ENCODE measurements at places on chromosomes 6 and 20.

GRCh38 chr6:75747152-75747992, 1.7 kb upstream of the MYO6 start:
- H3K4me1 ChIP-seq, result peaks cover 2% of the 10 kb centered on the region
- H3K27me3 ChIP-seq, result no peaks in the 10 kb centered on the region
- no peak overlapping the region for H3K4me3 ChIP-seq
- no peak overlapping the region for H3K27ac ChIP-seq
- H3K36me3 ChIP-seq, result no peaks in the 10 kb centered on the region

- no peak for DNase-seq
- H3K4me3 ChIP-seq, result no peak overlapping the region
- H3K4me1 ChIP-seq, result no peaks in the 10 kb centered on the region
- H3K27me3 ChIP-seq, result no peaks in the 10 kb centered on the region
- H3K27ac ChIP-seq, result no peak overlapping the region
Observed at GRCh38 chr6:109795994-109796555, 105.0 kb downstream of the FIG4 start.

- no peak overlapping the region for H3K4me3 ChIP-seq
- no peaks in the 10 kb centered on the region for H3K36me3 ChIP-seq
- H3K4me1 ChIP-seq, result no peaks in the 10 kb centered on the region
- no peaks in the 10 kb centered on the region for H3K27me3 ChIP-seq
- no peak for DNase-seq
- no peak overlapping the region for H3K27ac ChIP-seq
Observed at GRCh38 chr6:63437058-63437457, 117.3 kb upstream of the LGSN start.

GRCh38 chr6:12476484-12476883, 186.3 kb downstream of the EDN1 start:
- H3K36me3 ChIP-seq, result no peaks in the 10 kb centered on the region
- no peak for DNase-seq
- H3K4me3 ChIP-seq, result no peak overlapping the region
- peaks cover 2% of the 10 kb centered on the region for H3K4me1 ChIP-seq

DNA sequence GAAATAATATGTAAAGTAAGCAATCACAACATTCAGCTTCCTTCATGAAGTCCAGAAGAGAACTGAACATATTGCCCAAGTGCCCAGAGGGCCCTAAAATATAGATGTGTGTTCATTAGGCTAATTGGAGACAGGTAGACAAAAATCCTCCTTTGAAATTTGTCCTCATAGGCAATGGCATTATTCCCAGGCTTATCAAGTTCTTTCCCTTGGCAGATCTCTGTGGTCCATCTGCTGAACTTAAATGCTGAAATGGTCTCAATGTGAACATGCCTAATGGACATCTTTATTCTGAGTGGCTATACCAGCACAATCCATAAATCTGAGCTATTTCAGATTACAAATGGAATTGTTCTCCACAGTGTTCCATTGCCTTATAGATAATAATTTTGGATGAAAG, 79.0 kb upstream of the BMP5 start:
- no peak for DNase-seq
- no peak overlapping the region for H3K4me3 ChIP-seq
- no peak overlapping the region for H3K27ac ChIP-seq

DNA sequence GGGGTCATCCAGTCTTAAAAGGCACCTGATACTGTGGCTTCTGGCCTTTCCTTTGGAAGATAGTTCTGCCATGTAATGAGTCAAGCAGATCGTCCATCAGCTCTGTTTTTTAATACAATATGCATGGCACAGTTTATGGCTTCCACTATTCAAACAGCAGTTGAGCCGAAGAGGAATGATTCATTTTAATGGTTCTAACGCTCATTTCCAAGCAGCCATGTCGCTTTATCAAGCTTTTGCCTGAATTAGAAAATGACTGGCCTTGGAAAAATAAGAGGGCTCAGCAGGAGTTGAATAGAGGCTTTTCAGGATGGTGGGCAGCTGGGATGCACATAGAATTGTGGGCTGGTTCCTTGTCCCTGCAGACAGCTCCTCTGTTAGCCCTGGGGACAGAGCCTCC, 138.1 kb downstream of the SOBP start:
- DNase-seq, result no peak
- no peak overlapping the region for H3K4me3 ChIP-seq
- no peaks in the 10 kb centered on the region for H3K36me3 ChIP-seq
- no peaks in the 10 kb centered on the region for H3K27me3 ChIP-seq
- H3K27ac ChIP-seq, result no peak overlapping the region

DNA sequence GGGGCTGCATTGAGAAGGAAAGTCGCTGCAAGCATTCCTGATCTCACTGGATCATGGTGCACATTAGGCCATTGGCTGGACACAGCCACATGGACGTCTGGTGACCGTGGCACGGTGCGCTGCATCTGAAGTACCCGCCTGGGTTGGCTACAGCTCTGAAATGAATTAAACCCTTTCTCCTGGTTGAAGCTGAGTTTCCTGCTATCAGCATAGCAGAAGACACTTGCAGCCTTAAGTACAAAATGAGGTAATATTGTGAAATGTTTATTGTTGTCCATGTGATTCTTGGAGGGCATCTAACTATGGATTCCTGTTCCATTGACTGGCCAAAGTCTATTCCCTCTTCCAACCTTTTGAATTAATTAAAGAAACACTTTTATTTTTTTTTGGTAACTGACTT, 89.8 kb upstream of the ADTRP start:
- peaks cover 34% of the 10 kb centered on the region for H3K4me1 ChIP-seq
- H3K27me3 ChIP-seq, result no peaks in the 10 kb centered on the region
- no peak for DNase-seq
- no peaks in the 10 kb centered on the region for H3K36me3 ChIP-seq

GRCh38 chr6:87237804-87238203, 82.4 kb downstream of the ZNF292 start:
- H3K27ac ChIP-seq, result no peak overlapping the region
- DNase-seq, result no peak
- no peaks in the 10 kb centered on the region for H3K4me1 ChIP-seq
- no peaks in the 10 kb centered on the region for H3K27me3 ChIP-seq

- no peaks in the 10 kb centered on the region for H3K4me1 ChIP-seq
- peaks cover 20% of the 10 kb centered on the region for H3K36me3 ChIP-seq
- no peak for DNase-seq
- H3K27me3 ChIP-seq, result no peaks in the 10 kb centered on the region
- H3K27ac ChIP-seq, result no peak overlapping the region
- no peak overlapping the region for H3K4me3 ChIP-seq
Observed at GRCh38 chr6:12111363-12111670, 99.2 kb downstream of the HIVEP1 start.

DNA sequence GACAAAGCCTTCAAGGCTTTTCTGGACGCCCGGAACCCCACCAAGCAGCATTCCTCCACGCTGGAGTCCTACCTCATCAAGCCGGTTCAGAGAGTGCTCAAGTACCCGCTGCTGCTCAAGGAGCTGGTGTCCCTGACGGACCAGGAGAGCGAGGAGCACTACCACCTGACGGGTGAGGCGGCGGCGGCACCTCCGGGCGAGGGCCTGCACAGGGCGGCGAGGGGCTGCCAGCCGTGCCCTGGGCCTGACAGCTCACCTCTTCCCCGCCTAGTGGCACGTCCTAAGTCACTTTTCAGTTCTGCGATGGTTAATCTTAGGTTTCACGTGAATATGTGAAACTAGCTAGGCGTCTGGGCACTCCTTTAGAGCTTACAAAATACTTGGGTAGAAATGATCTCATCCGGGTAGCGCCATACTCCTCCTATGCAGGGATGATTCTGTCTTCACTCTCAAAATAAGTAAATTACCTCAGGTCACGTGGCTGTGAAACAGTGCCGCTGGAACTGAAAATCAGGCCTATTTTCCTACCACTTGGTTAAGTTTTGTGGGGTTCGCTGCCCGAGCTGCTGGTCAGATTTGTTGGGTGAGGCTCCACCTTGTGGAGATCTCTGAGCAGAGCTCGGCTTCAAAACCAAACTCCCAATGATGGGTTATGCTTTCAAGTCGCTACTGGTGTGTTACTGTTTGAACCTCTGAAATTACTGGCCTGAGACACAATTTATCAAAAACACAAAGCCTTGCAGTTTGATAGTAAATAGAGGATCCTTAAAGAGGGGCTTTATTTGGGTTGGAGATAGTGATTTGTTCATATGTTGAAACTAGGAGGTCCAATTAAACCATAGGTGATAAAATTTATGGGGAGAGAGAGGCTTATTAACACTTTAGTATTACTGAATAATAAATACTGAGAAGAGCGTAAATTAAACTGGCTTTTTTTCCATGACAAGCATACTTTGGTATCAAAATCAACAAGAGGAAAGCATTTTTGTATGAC, 15.5 kb upstream of the CLDN20 start:
- no peaks in the 10 kb centered on the region for H3K4me1 ChIP-seq
- H3K4me3 ChIP-seq, result no peak overlapping the region
- no peaks in the 10 kb centered on the region for H3K36me3 ChIP-seq
- H3K27me3 ChIP-seq, result no peaks in the 10 kb centered on the region
- H3K27ac ChIP-seq, result no peak overlapping the region
- no peak for DNase-seq

DNA sequence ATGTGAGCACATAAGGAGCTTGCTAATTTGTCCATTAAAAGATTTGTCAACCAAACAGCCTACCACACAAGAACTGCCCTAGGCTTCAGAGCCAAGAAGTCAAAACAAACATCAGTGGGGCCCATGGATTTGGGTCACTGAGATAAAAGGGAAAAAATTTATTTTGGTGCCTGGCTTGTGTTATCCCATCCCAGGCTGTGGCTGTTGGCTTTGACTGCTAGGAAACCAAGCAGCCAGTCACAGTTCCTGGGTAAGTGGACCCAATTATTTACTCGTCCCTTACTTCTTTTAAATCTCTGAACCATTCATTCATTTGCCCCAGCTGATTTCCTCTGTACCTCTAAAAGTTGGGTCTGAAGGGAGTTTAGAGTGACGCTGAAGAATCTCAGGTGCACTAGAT, 41.3 kb downstream of the EDN1 start:
- no peaks in the 10 kb centered on the region for H3K27me3 ChIP-seq
- no peak overlapping the region for H3K4me3 ChIP-seq
- peaks cover 22% of the 10 kb centered on the region for H3K4me1 ChIP-seq
- no peaks in the 10 kb centered on the region for H3K36me3 ChIP-seq
- DNase-seq, result no peak

DNA sequence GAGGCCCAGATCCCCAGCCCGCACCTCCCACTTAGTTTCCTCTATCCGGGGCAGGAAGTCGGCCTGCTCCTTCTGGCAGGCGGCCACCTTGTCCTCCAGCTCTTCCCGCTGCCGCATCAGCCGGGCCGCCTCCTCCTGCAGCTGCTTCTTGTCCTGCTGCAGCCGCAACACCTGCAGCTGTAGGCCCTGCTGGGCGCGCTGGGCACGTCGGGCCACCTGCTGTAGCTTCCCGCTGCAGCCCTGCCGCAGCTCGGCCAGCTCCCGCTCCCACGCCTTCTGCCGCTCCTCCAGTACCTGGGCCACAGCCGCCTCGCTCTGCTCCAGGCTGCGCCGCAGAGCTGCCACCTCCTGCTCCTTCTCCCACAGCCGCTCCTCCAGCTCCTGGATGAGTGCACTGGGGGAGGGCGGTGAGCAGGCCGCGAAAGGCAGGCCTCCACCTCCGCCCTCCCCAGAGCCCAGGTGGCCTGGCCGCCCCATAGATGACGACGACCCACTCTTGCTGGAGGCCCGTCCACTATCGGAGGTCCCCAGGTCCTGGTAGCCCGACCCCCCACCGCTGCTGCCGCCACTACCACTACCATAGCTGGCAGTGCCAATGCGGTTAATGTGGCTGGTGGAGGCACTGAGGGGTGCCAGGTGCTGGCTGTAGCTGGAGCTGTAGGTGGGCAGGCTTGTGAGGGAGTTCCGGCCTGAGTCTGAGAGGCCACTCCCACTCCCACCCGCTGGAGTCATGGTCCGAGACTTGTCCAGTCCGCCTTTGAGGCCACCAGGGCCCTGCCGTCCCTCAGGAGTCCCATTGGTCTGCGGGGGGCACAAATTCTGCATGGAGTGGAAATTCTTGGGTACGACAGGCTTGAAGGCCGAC, 6.0 kb upstream of the FASTKD5 start:
- no peak overlapping the region for H3K27ac ChIP-seq
- H3K4me1 ChIP-seq, result no peaks in the 10 kb centered on the region
- H3K36me3 ChIP-seq, result no peaks in the 10 kb centered on the region
- H3K27me3 ChIP-seq, result no peaks in the 10 kb centered on the region

DNA sequence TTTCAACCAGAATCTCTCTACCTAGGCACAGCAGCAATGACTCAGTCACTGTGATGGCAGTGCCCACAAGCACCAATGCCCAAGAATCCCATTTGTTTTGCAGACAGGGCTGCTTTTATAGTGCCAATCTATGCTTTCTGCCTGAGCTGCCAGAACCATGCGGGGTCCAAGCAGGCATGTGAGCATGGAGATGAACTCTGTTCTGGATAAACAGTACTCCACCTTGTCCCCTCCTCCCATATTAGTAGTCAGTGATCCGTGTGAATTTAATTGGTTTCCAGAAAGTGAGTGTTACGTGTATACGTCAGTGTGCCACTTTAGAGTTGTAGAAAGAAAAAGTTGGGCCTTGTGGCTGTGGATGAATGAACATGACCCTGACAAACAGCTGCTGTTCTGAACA, 79.4 kb downstream of the SASH1 start:
- H3K27ac ChIP-seq, result no peak overlapping the region
- H3K4me3 ChIP-seq, result no peak overlapping the region
- H3K27me3 ChIP-seq, result no peaks in the 10 kb centered on the region
- H3K4me1 ChIP-seq, result no peaks in the 10 kb centered on the region
- no peaks in the 10 kb centered on the region for H3K36me3 ChIP-seq

DNA sequence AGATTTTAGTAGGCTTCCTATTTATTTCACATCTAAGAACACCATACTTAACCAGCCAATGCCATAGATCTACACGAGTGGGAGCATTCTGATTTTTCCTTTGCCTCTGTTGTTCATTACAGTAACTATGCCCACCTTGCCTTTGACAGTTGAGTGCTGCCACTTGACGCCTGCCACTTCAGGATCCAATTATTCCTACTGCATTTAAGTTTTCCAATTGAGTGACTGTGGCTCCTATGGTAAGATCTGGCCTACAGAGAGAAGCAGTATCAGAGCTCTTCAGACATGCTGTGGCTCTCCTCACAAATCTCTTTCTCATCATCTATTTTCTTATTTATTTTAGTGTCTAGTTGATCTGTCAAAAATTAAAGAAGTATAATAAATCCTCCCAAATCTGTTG, 403.0 kb upstream of the SPTLC3 start:
- no peak overlapping the region for H3K27ac ChIP-seq
- H3K27me3 ChIP-seq, result no peaks in the 10 kb centered on the region
- no peaks in the 10 kb centered on the region for H3K4me1 ChIP-seq
- H3K4me3 ChIP-seq, result no peak overlapping the region
- no peaks in the 10 kb centered on the region for H3K36me3 ChIP-seq

GRCh38 chr6:32427218-32427617, 12.5 kb upstream of the HLA-DRA start:
- H3K4me3 ChIP-seq, result no peak overlapping the region
- peaks cover 10% of the 10 kb centered on the region for H3K4me1 ChIP-seq
- H3K27me3 ChIP-seq, result no peaks in the 10 kb centered on the region
- no peak overlapping the region for H3K27ac ChIP-seq

- no peaks in the 10 kb centered on the region for H3K36me3 ChIP-seq
- peaks cover 29% of the 10 kb centered on the region for H3K4me1 ChIP-seq
- H3K27me3 ChIP-seq, result no peaks in the 10 kb centered on the region
- no peak overlapping the region for H3K27ac ChIP-seq
- no peak overlapping the region for H3K4me3 ChIP-seq
Observed at GRCh38 chr6:52548353-52548713, 28.5 kb downstream of the TRAM2 start.
